ENCODE measurements at places on chromosomes 16 and 17.
A peak's percentile ranks its signal among the peaks of the same experiment; 100 is the strongest.

DNA sequence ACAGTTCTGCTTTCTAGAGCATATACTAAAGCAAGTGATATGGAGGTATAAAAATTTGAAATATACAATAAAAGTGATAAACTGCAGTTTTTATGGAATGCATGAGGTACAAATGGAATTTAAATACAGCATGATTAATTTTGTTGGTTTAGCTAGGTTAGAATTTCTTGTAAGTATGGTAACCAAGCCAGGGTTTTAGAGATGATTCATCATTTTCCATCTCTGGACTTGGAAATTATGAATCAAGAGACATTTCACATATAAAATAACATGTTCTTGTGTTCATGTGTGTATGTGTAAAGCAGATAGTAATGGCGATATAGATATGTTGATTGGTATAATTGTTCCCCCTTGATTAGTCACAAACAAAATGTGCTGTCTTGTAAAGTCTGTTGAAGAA, 1219.8 kb downstream of the CDH8 start:
- DNase-seq, result no peak

DNA sequence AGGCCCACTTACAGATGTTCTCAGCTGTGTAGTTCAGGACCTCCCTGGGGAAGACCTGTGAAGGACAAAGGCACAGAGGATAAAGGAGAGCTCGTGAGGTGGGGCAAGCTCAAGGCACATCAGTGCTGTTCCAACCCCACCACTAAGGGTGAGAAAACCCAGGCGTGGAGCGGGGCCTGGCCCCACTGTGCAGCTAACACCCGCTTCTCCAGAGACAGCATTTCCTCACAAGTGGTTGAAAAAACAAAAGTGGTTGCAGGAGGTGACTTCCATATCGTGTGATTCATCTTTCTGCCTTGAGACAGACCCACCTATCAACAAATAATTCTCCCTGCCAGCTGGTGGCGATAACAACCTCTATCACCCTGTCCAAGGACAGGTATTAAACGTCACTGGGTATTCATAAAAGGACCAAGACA, 30.0 kb downstream of the SNN start:
- peak; percentile 35 for DNase-seq

GRCh38 chr17:77842528-77843147, 115.9 kb upstream of the TNRC6C start:
- DNase-seq, result no peak

- no peak for DNase-seq
Observed at GRCh38 chr16:2915196-2915929, 3.6 kb downstream of the FLYWCH1 start.

DNA sequence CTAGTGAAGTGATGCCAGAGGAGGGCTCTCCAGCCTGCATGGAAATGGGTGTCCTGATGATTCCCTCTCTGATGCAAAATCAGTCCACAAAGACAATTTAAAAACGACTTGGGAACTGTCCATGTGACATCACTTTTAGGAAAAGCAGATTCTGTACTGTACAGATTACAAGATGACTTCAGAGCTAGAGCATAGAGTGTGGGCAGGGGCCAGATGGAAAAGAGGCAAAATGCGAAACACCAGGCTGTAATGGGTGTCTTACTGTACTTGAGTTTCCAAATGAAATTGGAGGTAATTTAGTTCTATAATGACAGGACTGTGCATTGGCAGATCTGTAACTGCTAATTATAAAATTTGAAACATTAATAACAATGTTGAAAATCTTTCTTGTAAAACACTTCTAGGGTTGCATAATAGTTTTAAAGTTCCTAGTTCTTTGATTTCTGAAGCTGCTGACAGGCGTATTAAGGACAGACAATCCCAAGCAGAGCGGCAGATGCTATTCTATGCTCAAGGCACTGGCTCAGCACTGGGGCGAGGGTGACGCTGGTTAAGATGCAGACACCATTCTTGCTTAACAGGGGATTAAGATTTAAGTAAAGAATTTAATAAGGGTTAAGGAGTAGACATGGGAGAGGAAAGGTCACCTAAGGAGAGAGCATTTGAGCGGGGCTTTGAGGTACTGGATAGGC, 29.6 kb downstream of the OGFOD1 start:
- no peak for DNase-seq

DNA sequence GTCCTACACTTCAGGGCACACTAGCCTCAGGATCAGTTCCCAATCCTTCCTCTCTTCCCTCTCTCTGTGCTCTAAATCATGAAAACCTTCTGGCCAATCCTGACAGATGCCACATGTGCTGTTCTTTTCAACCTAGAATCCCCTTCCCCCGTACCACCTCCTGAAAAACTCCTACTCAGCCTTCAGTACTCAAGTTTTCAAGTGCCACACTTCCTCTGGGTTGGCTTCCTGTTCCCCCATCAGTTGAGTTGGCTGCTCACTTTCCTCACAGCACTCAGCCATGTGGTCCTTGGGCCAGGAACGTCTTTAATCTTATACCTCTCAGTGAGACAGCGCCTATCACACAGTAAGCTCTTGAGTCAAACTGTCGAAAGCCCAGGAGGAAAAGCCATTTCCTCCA, 3.3 kb downstream of the ASPHD1 start:
- no peak for DNase-seq

DNA sequence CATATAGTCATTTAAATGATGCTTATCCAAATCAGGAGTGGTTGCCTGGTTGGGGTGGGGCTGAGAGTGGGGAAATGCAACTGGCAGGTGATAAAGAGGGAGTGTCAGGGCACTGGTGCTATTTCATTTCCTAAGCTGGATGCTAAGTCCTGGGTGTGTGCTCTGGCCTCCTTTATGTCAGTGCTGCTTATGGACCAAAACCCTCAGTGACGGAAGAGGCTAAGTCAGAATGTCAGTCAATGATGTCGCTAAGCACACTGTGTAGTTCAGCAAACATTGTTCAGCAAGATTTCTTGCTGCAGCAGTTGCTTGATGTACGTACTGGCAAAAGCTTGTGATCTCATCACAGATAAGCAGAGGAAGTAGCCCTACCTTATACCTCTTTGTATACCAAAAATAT, 16.4 kb upstream of the FLCN start:
- no peak for DNase-seq

Data from coronary artery (tissue), 2 donors.